ENCODE measurements at places on chromosomes 7 and 10.
A peak's percentile ranks its signal among the peaks of the same experiment; 100 is the strongest.

DNA sequence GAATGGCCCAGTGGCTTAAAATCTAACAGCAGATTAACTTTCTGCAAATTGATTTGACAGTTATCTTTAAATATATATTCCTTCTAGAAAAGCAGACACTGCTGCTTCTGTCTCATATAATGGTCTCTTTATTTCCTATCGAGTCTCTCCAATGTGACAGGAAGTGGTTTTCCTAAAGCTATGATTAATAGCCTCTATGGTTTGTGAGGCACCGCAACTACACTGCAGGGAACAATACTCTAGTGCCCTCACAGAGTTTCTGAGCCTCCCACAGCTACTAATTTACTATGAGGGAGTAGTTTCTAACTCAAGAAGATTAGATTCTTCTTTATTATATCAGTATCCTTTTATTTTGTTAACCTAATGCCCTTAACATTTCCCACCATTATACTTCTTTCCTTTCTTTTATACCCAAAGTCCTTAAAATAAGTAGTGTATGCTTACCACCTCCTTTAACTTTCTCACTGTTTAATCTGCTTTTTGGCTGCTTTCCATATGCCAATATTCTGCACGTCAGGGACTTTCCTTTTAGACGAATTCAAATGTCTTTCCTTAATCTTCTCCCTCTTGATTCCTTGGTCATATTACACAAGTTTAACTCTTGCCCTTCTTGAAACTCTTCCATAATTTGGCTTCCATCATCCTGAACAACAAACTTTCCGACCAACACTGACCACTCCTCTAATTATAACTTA is 23.8 kb upstream of the AHR start:
- no peak for DNase-seq

- DNase-seq = no peak
Observed at GRCh38 chr10:62759599-62760175, 44.8 kb upstream of the ADO start.

DNA sequence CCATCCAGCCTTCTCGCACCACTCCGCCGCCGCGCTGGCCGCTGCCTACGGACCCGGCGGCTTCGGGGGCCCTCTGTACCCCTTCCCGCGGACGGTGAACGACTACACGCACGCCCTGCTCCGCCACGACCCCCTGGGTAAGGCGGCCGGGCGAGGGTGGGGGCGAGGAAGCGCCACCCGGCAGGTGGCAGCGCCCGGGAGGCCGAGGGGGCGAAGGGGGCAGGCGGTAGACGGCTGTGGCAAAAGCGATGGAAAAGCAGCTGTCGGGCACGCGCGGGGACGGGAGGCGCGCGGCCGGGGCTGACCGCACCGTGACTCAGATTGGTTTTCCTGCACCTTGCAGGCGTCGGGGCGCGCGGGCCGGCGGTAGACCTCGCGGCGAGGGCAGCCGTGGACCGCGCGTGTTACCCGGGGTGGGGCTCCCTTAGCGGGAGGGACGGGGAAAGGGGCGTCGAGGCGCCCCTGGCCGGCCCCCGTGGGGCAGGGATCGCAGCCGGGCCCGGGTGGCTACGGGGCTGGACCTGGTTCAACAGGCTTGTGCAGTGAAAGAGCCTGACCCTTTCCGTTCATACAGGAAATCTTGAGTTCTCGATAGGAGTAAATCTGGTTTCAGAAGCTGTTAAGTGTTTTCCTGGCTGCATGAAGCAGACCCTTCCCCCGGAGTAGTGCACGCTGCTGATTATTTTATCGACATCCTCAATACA is 608 bp downstream of the HHEX start:
- no peak for DNase-seq

DNA sequence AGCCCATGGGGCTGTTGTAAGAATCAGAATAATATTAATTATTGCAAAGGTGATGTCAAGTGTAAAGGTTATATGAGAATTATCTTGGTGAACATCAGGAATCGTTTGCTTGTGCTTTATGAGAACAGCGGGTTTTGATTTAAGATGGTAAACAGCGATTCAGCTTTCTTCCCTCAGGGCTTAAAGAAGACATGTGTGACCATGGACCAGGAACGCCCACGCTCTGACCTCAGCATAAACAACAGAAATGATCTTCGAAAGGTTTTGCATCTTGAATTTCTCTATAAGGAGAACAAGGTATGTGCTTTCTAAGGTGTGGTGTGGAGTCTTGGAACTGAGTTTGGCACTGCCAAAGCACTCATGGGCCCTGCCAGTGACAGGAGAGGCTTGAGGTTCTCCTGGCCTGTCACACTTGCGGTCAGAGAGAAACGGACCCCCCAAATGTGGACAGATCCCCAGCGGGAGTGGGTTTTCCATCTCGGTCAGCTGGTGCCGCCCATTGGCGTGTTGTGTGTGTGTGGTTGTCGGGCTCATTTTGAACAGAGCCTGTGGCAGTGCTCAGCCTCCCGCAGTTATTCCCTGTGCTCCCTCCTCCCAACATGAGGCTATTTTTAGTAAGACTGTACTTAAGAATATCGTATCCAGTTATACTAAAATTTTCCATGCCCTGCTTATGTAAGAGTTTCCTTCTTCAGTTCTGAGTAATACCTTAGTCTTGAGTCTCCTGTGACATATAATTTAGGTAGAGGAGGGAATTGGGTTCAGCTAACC is 7.2 kb downstream of the MINDY4 start:
- no peak for DNase-seq

- peak; percentile 52 for DNase-seq
Observed at GRCh38 chr7:4738711-4739527, 36.5 kb upstream of the AP5Z1 start.

DNA sequence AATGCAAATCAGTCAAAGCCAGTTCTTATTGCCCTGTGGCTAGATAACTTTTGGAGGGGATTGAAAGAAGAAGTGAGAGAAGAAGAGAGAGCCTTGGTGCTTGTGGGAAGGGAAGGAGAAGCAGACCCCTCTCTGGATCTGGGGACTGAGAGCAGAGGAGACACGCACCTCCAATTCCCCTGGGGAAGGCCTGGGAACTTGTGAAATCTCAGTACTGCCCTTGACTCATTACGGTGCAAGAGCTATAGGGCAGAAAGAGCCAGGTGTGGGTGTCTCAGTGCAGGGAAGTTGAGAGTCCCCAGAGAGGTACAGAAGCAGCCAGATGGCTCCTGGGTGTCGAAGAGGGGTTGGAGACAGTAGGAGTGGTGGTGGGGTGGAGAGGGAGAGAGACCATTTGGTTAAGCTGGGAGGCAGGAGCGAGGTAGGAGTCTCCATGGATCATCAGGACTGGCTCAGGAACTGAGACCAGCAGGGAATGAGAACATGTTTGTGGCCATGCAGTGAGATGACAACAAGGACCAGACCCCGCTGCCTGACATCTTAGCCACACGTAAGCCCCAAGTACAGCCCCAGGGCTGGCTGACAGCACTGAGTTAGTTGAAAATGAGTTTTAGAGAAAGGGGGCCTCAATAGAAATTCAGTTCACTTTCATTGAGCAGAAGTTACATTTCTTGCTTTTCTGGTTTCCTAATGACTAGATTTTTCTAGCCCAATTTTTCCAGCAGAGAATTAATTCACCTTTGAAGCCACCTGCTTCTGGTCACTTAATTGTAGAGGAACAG is 238.2 kb downstream of the BUB3 start:
- no peak for DNase-seq

DNA sequence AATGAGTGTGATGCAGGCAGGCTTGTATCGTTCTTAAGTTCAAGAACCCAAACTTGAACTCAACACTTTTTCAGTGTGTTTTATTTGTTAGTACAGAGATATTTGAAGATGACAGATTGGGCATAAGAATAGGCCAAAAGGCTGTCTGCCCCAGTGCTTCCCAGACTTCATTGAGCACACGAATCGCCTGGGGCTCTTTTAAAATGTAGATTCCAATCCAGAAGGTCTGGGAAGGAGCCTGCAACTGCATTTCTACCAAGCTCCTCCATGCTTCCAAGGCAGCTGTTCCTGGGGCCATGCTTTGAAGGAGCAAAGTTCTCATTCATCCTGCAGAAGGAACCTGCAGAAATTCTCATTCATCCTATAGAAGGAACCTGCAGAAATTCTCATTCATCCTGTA is 114.5 kb upstream of the INSYN2A start:
- no peak for DNase-seq

DNA sequence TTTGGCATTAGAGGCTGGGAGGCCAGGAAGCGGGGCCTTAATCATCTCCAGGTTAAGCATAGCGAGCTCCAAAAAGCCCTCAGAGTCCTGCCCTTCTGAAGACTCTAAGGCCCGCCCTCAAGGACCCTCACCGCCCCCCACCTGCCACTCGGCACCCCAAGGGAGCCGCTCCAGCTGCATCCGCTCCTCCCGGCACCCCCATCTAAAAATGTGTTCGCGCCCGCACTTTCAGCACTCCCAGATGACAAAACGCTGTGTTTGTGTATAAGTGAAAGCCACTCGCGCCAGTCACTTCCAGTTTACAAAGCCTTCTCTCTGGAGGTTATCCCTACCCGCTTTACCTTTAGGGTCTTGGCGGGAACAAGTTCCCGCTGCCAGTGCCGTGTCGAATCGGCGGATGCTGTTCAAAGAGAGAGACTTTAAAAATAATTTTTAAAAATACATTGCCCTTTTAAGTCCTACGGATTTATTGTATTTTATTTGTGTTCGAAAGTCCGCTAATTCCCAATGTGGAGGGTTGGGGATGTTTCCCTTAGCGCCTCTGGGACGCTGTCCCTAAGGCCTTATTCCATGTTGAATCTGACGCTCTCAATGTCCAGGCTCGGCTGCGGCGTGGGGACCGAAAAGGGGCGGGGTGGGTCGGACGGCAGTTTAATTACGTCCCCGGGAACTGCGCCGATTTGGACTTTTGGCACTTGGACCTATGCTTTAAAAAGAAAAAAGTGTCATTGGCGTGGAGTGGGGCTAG is at the start of the genes DCLRE1A and NHLRC2:
TSS of gene DCLRE1A (minus strand) at position 70 of the 748 bp plus-strand sequence. CDS start 900 bp downstream, outside the sequence.
TSS of gene NHLRC2 (plus strand) at position 649 of the 748 bp plus-strand sequence. CDS start 212 bp downstream, outside the sequence.
- DNase-seq = no peak

GRCh38 chr7:43872406-43873110 is 3.2 kb upstream of the MRPS24 start:
- no peak for DNase-seq

- no peak for DNase-seq
Observed at GRCh38 chr7:88485821-88486220, 179.1 kb upstream of the STEAP4 start.

GRCh38 chr10:7689591-7689990 is 13.5 kb upstream of the ITIH2 start:
- no peak for DNase-seq

GRCh38 chr10:98276311-98276710 is 8.3 kb upstream of the LOXL4 start:
- DNase-seq = no peak

DNA sequence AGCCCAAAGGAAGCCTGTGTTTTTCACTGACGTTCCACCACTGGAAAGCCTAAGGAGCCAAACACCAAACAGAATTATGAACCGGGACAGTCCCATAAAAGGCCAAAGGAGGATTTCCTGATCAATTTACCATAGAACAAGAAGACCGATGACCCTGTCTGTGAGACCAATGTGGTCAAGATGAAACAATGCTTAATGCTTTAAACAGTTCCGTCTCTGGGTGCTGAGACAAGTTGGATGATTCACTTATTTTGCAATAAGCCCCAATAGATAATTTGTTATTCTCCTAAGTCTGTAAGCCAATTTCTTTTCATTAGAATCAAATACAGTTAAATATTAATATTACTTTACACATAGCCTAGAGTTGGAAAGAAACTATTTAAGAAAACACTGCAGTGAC is 134.9 kb downstream of the MICU1 start:
- DNase-seq = no peak

DNA sequence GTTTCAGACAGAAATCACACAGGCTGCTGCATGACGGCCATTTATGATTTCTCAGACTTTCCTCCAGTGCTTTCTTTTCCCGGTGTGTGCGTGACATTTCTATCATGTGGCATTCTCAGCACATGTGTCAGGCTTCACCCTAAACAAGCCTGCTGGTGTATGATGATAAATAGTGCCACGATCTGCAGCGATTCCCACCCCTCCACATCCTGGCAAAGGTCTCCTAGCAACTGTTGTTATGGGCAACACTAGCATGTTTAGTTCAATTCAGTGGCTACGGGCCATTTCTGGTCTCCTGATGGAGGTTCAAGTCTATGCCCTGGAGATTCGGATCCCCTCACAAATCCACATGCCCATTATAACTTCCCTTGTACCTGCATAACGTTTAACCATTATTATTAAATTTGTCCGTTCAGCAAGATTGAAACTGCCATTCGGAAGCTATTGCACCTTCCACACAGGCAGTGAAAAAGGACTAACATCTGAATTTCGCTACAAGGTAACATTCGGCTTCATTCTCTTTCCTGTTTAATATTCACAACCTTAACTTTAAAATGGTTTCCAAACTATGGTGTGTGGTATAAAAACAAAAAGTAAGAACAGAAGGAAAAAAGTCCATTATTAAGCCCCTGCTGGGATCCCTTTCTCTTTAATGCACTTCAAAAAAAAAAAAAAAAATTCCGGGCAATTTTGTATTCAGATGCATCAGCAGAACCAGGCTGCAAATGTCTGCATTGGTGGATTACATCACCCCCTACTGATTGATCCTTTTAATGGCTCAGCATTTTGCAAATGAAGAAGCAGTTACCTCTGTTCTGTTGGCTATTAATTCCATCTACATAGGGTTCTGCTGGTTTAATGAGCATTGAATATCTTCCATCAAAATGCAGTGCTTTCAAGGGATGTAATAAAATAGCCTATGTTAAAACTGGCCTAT is 90.2 kb downstream of the FRMD4A start:
- DNase-seq = no peak

DNA sequence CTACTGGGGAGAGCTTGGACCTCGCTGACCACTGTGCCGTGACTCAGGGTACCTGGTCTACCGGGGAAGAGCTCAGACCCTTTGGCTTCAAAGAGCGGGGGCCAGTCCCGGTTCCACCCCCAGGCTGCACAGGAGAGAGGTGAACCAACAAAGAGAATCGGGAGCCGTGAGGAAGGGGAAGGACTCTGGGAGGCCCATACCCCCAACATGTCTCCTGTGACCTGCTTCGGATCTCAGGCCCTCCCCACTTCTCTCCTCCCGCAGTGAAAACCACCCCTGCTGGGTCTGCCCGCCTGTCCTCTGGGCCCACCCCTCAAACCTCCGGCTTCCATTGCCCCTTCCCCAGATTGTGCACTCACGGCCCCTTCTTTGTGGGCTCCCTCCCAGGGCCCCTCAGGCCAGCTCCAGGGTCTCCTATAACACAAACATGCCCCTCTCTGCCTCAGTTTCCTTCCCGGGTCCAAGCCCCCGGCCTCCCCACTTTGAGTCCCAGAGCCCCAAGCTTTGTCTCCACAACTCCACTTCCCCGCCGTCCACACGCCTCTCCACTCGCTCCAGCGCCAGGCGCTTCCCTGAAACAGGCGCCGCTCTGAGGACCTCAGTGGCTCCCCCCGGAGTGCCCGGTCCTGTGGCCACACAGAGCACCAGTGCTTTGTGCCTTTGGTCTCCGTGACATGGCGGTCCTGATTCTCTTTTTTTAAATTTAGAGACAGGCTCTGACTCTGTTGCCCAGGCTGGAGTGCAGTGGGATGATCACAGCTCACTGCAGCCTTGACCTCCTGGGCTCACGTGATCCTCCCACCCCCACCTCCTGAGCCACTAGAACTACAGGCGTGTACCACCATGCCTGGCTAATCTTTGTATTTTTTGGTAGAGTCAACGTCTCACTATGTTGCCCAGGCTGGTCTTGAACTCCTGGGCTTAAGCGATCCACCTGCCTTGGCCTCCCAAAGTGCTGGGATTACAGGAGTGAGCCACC is 7.5 kb upstream of the INTS1 start:
- DNase-seq = no peak

GRCh38 chr7:144527051-144527471 is 123.6 kb upstream of the NOBOX start:
- DNase-seq = no peak

Data from NCI-H2107 (cell line).